ENCODE measurements at places on chromosomes 12 and 14. TPM values are rescaled to one million over a fixed set of nuclear protein-coding genes. Genes with fewer than 3 reads are reported as not detected.

- no peak for DNase-seq
Measured at GRCh38 chr12:104682790-104683279, 226.1 kb downstream of the CHST11 start.

DNA sequence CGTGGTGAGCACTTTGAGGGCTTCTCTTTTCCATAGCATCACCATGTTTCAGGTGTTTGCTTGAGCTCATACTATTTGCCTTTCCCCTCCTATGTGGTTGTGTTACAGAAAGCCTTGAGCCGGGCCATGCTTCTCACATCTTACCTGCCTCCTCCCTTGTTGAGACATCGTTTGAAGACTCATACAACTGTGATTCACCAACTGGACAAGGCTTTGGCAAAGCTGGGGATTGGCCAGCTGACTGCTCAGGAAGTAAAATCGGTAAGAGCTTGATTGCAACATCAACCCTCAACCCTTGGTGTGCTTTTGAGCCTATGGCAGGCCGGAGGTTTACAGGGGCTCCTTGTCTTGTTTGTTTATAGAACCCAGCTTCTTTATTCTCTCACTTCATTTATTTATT is 8.1 kb downstream of the LETMD1 start:
- DNase-seq, result no peak

GRCh38 chr14:81561084-81561775 is 27.6 kb upstream of the SEL1L start:
- DNase-seq, result no peak

DNA sequence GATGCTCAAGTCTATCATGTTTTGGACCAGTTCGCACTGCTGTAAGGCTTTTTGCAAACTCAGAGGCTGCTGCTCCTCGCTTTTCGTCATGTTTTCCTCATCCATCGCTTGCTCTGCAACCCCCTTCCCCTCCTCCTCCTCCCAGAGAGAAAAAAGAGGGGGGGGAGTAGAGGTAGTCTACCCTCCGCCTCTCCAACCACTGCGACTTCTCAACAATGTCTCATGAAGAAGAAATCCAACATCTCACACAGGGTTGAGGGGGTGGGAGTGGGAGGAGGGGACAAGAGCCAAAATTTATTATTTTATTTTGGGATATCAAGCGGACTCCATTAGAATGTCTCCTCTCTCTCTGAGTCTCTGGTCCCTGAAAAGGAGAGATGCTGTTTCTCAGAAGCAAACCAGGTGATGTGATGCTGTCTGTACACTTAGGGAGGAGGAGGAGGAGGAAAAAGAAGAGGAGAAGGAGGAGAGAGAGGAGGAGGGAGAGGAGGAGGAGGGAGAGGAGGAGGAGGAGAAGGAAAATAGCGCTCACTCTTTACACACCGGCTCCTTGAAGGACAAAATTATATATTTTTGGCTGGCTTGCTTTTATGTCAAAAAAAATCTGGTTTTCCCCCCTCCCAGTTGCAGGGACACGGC is 520 bp downstream of the KSR2 start:
- no peak for DNase-seq

GRCh38 chr12:81137801-81138200 is 59.9 kb downstream of the ACSS3 start:
- no peak for DNase-seq

GRCh38 chr14:96559571-96559970 is 57.4 kb downstream of the PAPOLA start:
- no peak for DNase-seq

DNA sequence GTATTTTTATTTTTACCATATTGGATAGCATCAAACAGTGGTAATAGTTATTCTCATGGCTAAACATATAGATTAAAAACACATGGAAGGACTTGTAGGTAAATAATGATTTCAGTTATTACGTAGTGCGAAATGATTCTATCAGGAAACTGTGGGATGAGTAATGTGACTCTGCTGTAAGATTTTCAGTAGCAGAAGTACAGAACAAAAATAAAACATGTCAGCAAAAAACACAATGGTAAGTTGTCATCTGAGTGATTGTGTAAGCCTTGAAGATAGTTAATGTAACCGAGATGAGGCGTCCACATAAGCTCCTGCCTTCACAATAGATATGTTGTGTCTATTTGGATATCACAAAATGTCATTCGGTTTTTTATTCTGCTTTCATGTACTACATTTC is 99.8 kb downstream of the BORCS5 start:
- no peak for DNase-seq

DNA sequence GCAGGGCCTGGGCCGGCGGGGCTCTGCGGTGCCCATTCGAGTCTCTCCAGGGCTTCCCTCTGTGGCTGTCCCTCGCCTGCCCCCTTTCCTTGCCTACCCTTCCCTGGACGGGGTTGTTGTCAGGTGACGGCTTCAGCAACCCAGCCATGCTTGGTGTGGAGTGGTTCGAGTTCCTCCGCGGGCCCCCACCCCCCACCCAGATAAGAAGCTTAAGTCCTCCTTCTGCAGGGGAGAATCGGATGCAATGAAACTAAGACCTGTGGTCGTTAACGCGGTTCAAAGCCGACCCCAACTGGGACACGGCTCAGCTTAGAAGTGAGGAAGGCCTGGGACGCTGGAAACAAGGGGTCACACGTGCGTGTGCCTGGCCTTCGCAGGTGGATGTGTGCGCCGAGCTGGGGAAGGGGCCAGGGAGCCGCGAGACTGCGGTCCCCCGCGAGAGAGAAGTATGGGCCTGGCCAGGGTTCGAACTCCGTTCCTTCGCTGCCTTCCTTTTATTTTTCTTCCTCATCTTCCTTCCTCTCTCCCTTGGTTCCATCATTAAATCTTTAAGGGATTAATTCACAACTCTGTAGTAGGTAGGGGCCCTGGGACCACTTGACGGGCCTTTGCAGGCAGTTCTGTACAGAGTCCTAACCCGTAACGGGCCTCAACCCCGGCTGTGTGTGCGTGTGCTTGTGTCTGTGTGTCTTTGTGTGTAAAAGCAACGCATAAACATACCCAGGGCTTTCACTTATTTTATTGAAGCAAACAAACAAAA is 3.5 kb downstream of the TTC6 start:
- no peak for DNase-seq

DNA sequence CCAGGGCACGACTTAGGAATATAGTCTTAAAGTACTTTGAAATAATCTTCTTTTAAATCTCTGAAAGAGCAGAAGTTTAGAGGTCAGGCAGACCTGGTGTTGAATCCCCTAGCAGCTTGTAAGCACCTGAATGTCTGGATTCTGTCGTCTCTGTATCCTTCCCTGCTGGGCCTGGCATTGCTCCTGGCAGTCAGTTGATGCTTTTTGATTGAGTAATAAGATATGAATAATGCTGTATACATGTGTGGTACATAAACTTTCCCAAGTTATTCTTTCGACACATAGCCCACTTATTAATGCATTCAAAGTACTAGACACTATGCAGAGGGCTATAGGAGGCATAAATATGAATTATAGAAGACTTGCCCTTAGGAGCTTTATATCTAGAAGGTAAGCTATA is 31.4 kb downstream of the EVL start:
- DNase-seq, result no peak

GRCh38 chr12:106682594-106683234 is 91.8 kb upstream of the RIC8B start:
- no peak for DNase-seq

DNA sequence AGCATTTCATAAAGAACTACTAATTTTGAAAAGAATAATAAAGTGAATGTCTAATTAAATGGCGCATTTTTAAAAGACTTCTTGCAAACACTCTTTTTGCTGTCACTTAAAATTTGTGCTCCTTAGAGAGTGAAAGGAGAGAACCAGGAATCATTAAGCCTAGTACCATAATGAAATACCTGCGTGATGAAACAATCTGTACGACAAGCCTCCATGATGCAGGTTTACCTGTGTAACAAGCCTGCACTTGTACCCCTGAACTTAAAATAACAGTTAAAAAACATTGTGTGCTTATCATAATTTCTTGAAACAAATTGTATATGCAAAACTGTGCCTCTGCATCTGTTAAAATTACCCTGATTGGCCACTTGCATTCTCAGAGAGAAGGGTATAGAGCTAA is 108.1 kb downstream of the MGAT4C start:
- DNase-seq, result no peak

DNA sequence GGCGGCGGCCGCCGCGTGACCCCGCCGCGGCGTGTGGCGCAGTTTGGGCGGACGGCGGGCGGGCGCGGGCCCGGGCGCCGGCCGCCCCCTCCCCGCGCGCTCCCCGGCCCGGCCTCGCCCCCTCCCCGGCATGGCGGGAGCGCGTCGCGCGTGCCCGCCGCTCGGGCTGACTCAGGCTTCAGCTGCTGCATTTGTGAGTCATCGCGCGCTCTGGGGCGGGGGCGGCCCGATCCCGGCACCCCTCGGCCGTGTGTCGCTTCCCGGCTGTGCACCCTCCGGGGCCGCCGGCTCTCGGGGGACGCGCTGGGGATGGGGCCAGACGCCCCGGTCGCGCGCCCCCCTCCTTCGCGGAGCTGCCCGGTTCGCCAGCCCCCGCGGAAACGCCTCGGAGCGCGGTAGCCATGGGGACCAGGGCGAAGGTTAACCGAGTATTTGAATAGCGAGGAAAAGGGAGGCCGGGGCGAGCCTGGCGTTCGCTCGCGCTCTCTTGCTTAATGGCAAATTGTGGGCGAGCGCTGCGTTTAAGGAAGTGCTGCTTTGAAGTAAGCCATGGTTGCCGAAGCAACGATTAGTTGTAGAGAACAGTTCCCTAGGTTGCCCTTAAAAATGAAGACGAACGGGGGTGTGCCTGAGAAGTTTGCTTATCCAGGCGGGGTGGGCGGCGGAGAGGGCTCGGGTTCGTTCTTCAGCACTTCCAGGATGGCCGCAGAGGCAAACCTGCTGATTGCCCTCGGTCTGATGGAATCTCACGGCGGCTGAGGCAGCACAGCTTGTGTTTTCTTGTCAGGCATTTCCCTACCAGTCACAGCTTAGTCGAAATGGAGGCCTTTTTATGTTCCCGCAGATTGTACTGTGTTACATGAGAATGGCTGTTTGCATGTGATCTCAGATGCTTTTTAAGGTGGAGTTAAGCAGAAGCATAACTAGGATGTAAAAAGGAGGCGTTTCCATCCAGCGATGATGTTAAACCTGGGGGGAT is 896 bp downstream of the EIF5 start:
- peak; percentile 90 for DNase-seq

DNA sequence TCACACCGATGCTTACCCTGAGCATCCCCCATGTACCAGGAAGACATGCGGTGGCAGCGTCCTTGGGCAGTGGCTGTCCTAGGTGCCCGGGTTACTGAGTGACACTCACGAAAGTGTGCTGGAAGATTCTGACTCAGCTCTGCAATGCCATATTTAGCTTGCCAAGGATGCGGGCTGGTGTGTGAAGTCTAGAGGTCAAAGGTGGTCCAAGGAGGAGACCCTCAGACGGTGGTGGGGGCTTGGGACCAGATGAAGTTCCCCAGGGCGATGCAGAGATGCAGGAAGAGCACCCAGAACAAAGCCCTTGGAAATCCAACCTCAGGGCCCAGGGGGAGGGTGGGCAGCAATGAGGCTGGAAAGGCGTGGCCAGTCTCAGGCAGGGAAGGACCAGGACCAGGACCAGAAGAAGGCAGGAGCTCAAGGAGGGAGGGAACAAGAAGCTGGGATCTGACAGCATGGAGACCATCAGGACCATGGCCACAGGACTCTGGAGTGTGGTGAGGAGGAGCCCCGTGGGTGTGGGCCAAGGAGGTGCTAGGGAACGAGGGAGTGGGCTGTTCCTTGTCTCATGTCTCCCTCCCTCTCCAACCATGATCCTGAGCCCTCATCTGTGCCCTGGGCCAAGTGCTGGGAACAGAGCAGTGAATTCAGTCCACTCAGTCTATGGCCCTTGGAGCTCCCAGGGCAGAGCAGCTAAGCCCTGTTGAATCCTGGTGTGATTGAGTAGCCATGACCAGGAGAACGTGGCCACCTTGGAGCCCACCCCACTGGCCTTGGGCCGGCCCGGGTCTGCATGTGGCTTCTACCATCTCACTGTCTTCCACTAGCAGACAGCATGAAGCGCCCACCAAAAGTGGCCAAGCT is 310.1 kb upstream of the DIO3 start:
- peak; percentile 63 for DNase-seq

GRCh38 chr14:101695659-101696058 is 65.8 kb upstream of the PPP2R5C start:
- DNase-seq, result no peak

- no peak for DNase-seq
Measured at GRCh38 chr12:46891306-46891705, 65.5 kb upstream of the SLC38A4 start.

DNA sequence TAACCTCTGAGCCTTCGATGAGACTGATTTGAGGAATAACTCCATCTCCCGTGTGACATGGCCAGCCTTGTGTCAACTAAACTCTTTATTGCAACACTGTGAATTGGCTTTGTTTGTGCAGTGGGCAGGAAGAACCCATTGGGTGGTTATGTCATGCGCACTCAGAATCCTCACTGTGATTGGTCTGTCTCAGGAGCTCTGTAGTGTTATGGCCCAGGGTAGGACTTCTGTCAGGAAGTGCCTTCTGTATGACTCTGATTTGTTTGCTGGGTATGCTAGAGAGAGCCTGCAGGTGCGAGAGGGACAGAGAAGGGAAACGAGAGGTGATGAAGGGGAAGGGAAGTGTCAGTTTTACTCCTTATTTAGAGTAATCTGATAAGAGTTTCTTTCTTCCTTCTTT is 71.5 kb upstream of the DCD start:
- DNase-seq, result no peak

DNA sequence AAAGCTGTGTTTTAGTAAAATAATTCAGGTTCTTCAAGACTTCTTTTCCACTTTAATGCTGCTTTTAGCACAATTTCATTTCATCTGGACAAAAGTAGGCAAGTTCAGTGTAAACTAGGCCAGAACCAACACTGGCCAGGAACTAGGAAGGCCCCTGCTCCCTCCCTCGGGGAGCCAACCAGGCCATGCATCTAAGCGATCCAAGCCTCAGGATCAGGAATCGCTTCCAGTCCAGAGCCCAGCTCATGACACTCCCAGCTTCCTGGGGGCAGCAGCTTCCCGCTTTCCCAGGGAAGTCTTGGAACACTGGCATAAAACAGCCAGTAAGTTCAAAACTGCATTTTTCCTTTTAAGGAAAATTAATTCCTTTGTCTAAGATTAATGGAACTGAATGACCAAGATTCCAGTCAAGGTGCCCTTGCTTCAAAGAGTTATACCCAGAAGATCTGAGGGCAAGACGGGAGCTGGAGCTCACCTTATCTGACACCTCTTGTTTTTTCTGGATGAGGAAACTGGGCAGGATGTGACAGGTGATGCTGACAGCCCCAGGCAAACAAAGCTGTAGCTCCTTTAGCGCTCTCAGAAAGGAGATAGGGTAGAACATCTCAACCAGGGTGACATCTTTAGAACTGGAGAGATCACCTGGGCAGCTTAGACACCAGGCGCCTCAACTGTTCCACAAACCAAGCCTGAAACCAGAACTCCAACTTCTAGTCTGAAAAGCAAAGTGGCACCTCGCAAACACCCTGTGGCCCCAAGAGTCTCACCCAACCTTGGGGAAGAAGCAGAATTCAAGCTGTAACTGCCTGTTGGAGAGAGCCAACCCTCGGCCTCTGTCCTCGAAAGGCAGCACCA is 61.4 kb upstream of the PNMA1 start:
- no peak for DNase-seq

- no peak for DNase-seq
Measured at GRCh38 chr14:103569408-103569807, 6.6 kb downstream of the COA8 start.

- DNase-seq, result no peak
Measured at GRCh38 chr12:111045941-111046340, 125.6 kb upstream of the MYL2 start.

NEUROD4 gene
- not detected for total RNA-seq

ENDOU gene
- total RNA-seq, result 0.24 TPM

NTS gene
- not detected for total RNA-seq

TMEM229B gene
- total RNA-seq, result 1.6 TPM

NRIP2 gene
- total RNA-seq, result 2.9 TPM

OR4E2 gene
- total RNA-seq, result not detected

AMHR2 gene
- total RNA-seq, result 0.43 TPM

ZCCHC8 gene
- 10.1 TPM for total RNA-seq

SALL2 gene
- 2.6 TPM for total RNA-seq

PLEKHD1 gene
- total RNA-seq, result 0.13 TPM

CLMN gene
- total RNA-seq, result 6.0 TPM
